ENCODE measurements at places on chromosomes 3 and 15.

DNA sequence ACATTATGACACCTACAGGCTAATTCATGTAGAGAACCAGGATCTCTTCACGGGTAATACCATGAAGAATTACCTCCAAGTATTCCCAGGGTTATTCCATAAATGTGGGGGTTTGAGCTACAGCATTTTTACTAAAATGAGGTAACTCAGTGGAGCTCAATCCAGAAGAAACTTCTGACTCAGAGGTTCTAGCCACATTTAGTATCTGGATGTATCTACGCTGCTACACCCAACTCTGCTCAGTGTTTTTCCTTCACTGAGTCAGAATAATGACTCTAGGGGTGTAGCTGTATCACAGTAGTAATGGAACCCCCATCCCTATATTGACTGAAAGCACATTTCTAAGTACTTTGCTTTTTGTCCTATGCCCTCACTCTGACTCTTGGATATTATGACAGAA, 52.4 kb downstream of the COPS2 start:
- DNase-seq, result no peak

- no peak for DNase-seq
Measured at GRCh38 chr3:138030734-138031280, 20.8 kb downstream of the CLDN18 start.

DNA sequence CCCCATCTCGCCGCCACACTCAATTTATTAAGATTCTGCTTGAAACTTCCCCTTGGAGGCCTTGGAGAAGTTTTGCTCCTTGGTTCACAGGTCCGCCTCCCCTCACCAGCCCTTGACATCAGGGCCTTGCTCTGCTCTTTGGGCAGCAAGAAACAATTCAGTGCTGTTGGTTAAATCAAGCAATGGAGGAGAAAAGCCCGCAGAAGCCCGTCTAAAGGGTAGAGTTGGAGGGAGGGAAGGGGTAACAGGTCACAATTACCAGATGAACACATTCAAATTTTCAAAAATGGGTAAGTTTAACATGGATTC, 429 bp downstream of the PARP9 start:
- peak; percentile 32 for DNase-seq

DNA sequence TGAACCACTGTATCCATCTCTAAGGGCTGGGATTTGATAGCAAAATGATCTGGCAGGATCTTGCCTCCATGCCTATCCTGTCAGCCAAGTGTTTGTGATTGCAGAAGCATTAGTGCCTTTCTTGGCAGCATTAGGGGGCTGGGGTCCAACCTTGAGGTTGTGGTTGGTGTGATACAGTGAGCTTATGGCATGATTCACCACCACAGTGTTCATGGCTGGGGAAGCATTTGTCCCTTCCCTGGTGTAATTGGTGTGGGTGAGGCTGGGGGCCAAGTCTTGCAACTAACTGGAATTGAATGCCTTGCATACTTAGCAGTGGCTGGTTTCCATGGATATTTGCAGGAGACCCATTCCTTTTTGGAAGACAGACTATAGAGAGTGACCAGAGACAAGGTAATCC, 271.0 kb upstream of the TBL1XR1 start:
- DNase-seq, result no peak

- DNase-seq, result no peak
Measured at GRCh38 chr3:46300461-46300789, 53.5 kb upstream of the CCR2 start.

- DNase-seq, result no peak
Measured at GRCh38 chr3:142904639-142905436, 16.0 kb upstream of the PCOLCE2 start.

DNA sequence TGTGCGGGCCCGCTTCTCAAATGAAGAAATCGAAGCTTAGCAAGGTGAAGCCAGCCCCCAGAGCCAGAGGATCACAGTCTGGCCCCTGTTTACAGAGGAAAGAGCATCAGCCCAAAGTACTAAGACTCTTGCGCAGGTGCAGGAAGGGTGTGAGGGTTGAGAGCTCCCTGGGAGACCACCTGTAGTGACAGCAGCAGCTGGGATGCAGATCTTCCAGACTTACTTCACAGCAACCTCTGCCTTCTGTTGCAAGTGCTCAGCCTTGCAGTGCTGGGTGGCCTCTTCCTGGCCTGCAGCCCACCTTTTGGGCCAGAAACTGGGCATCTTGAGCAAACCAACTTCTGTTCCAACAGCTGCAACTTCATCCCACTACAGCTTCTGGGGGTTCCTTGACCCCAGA, 19.7 kb downstream of the SPATA12 start:
- DNase-seq, result no peak

DNA sequence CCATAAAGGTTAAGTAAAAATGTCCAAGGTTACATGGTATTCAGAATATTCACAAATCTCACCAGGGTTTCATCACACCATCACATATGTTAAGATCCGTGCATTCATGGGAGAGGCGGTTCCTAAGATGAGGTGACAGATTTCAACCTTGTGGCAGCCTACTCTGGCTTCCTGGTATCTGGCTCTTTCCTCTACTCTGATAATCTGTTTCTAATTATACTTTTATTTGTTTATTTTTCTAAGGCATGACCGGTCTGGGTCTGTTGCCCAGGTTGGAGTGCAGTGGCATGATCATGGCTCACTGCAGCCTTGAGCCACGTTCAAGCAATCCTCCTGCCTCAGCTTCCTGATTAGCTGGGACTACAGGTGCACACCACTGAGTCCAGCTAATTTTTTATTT, 34.4 kb downstream of the RAF1 start:
- DNase-seq, result no peak

DNA sequence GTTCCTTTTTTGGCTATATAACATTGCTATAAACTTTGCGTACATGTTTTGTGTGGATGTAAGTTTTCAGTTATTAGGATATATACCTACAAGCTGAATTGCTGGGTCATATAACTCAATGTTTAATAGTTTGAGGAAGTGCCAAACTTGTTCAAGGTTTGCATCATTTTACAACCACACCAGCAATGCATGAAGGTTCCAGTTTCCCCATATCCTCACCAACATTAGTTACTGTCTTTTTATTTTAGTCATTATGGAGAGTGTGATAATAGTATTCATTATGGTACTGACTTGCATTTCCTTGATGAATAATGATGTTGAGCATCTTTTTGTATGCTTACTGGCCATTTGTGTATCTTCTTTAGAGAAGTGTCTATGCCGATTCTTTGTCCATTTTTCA, 112.3 kb downstream of the NR1I2 start:
- no peak for DNase-seq

- no peak for DNase-seq
Measured at GRCh38 chr3:165643425-165643824, 193.8 kb downstream of the BCHE start.

GRCh38 chr3:152183473-152183872, 85.3 kb upstream of the MBNL1 start:
- DNase-seq, result peak; percentile 31

DNA sequence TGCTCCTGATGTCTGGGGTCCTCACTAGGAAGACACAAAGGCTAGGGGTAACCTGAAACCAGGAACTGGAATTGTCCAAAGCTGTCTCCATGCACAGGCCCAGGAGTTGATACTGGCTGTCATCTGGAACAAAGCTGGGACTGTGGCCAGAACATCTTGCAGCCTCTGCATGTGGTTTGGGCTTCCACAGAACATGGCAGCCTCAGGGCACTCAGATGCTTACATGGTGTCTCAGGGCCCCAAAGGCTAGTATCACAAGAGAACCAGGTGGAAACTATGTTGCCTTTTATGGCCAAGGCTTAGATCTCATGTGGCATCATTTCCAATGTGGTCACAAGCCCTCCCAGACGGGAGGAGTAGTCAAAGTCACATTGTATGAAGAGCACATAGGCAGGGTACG, 335.2 kb upstream of the TRIM42 start:
- DNase-seq, result no peak

DNA sequence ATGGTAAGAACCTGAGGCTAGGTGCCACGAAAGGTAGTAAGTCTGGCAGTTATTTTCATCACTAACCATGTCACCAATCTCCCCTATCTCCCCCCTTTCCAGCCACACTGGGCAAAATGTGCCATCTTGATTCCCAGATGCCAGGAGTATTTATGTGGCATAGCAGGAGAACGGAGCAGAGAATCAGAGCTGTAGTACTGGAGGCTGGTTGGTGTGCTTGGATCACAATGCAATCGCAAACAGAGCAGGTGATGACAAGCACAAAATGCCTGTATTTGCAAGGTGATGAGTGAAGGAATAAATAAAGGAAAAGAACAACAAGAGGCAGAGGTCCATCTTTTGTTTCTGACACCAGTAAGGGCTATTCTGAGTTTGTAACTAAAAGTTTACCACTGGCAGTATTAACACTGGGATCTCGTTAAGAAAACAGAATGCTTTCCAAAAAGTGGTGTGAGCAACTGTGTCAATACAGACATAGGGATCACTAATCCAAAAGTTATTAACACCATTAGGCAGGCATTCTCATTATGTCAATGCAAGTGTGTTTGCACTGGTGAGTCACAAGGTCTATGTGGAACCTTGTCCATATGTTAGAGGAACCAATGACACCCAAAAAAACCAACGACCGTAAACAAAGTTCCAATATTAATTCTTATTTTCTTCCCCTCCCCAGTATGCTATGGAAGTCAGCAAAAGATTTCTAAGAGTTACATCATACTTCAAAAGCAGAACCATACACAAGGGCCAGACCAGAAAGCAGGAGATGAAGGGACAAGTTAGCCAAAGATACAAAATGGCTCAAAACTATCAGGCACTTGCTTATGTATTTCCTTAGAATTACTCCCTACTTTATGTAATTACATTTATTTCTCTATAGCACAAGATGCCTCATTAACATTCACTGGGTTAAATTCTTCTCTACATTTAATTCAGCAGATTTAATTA, 556.6 kb downstream of the FOXP1 start:
- no peak for DNase-seq

DNA sequence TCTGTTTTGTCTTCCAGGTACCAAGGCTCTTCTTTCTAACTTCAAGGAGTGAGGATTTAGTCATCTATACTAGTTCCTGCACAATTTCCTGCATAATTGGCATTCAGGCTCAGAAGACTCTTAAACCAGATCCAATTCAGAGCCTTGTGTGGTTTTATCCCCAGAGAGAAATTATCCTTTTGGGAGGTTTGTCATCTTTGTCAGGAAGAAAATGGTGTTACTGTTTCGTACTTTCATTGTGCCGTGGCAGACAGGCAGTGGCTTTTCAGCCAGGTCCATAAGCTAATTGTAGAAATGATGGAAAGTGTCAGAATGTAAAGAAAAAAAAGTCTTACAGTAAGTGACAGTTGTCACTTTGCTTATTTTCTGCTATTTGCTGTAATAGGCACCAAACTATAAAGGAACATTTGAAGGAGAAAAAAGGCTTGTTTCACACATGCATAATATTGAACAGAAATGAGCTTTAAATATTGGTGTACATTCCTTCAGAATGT, 82.8 kb downstream of the CADM2 start:
- DNase-seq, result no peak

GRCh38 chr3:188051801-188052168, 102.2 kb upstream of the LPP start:
- DNase-seq, result no peak

- no peak for DNase-seq
Measured at GRCh38 chr3:129961141-129961541, 13.4 kb upstream of the TRH start.

DNA sequence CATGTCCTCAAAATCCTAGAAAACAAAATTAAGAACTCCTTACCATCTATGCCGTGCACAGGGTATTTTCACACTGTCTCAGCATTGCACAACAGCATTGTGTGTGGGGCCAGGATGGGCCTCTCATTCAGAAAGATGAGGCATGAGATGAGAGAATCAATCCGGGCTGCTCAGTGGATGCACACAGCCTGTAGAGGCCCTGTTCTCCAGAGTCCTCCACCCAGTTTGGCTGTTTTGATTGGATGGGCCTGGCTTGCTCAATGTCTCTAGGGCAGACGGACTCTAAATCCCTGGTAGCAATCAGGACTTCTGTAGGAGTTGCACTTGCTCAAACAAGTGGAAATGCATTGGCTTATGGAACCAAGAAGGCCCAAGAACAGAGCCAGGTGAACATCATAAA, 20.2 kb upstream of the CPNE9 start:
- no peak for DNase-seq

DNA sequence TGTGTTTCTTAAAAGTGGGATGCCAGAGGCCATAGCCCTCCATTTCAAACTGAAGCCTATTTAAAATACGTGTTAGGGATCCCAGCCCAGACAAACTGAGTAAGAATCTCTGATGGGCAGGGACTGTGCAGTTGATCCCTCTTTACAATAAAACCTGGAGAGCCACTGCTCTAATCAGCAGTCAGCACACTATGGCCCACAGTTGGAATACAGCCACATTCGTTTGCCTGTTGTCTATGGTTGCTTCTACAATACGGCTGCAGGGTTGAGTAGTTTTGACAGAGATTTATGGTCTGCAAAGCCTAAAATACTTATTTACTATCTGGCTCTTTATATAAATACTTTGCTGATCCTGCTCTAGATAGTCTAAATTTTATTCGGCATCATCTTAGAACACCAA, 32.4 kb downstream of the TJP1 start:
- no peak for DNase-seq

Data from CD4-positive, alpha-beta T cell (primary cell).